ENCODE measurements at places on chromosomes 7 and 10.

- DNase-seq: no peak
Observed at GRCh38 chr10:125639846-125640245, 43.1 kb downstream of the TEX36 start.

GRCh38 chr10:62426600-62426999 is 52.4 kb downstream of the ZNF365 start:
- no peak for DNase-seq

DNA sequence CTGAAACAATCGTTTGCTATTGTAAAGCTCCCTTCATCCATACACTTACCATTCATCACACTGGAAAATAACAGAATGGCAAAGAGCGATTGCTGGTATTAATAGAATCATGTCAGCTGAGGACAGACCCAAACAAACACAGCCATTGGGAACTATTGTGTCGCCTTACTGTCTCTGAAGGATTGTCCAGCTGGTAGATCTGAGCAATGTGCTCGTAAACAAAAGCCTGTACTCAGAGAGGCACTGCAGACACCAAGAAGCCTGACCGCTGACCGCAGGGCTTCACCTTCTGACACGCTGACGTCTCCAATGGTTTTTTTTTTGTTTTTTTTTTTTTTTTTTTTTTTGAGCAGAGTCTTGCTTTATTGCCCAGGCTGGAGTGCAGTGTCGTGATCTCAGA is 151.0 kb upstream of the FRMD4A start:
- DNase-seq: no peak

GRCh38 chr7:131618391-131618790 is 62.0 kb upstream of the PODXL start:
- DNase-seq: no peak

DNA sequence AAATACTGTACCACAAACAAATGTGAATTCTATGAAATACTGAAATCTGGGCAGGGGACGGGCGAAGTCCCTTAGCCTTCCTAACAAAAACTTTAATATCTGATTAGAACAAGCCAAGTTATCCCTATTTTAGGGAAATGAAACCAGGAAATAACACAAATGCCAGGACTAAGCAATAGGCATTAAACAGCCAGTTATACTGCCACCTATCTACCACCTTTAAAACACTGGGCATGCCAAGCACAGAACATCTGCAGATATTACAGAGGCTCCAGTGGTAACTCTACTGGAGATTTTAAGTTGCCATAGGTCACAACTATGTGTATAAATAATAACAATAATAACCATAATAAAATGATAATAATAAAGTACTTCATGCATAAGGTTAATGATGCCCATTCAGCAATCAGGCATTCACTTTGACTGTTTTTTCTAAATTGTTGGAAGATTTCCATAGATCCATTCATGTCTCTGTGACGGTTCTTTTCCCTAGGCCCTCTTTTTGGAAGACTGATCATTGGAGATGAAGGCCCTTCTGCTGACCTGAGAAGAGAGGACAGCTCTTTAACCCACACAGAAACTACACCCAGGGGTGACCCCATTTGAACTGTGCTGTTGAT is 195.7 kb downstream of the CACNA2D1 start:
- DNase-seq: no peak

DNA sequence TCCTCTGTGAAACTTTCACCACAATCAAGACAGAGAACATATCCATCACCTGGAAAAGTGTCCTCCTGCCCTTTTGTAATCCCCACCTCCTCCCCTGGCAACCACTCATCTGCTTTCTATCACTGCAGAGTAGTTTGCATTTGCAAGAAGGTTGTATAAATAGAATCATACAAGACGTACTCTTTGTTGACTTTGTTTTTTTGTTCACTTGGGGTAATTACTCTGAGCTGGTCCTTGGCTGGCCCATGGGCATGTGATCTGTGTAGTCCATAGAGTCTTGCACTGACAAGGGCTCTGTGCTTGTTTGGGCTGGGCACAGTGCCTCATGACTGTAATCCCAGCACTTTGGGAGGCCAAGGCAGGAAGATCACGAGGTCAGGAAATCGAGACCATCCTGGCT is 7.8 kb upstream of the HACD1 start:
- DNase-seq: no peak

- DNase-seq: no peak
Observed at GRCh38 chr7:80517282-80517747, 5.5 kb upstream of the GNAT3 start.

DNA sequence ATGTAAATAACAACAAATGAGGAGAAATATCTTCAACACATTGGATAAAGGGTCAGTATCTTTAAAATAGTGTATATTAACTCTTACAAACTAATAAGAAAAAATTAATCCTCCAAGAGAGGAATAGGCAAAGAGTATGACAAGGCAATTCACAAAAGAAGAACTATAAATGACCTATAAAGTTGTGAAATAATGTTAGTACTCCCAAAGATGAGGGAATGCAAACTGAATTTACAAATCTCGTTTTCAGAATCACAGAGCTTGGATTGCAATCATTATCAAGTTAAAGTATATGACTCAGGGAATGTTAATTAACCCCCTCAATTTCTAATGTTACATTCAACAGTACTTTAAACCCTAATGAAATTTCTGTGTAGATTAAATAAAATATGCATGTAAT is 87.3 kb upstream of the TARP start:
- DNase-seq: no peak

Data from omental fat pad (tissue), 4 donors.